ENCODE measurements at places on chromosomes 3 and 15. TPM values are rescaled to one million over a fixed set of nuclear protein-coding genes. Genes with fewer than 3 reads are reported as not detected.

Gene GOLGA6L4
- 1.8 TPM for total RNA-seq

Gene FSIP1
- total RNA-seq: 0.63 TPM

Gene GOLGA8O
- total RNA-seq: 0.28 TPM

Gene MAPK6
- total RNA-seq: 38.7 TPM

Data from PC-9 (cell line).